ENCODE measurements at places on chromosomes 13 and 19.

DNA sequence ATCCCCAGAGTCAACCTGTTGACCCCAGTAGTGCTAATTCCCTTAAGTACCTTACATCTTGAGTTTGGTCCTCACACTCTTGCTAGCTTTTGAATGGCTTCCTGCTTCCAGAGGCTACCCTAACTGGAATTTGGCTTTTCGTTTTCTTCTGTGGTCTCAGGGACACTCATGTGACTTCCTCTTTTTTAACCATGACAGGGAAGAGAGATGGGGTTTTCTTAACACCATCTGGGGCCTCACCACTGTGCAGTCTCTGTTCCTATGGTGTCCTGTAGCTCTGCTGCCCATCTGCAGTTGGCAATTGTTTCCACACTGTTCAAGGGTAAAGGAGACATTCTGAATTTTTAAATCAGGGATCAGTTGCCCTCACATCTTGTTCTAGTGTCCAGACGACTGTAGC is 66.7 kb downstream of the SLC10A2 start:
- H3K4me3 ChIP-seq = no peak overlapping the region
- H3K4me1 ChIP-seq = no peaks in the 10 kb centered on the region
- H3K27me3 ChIP-seq = no peaks in the 10 kb centered on the region

DNA sequence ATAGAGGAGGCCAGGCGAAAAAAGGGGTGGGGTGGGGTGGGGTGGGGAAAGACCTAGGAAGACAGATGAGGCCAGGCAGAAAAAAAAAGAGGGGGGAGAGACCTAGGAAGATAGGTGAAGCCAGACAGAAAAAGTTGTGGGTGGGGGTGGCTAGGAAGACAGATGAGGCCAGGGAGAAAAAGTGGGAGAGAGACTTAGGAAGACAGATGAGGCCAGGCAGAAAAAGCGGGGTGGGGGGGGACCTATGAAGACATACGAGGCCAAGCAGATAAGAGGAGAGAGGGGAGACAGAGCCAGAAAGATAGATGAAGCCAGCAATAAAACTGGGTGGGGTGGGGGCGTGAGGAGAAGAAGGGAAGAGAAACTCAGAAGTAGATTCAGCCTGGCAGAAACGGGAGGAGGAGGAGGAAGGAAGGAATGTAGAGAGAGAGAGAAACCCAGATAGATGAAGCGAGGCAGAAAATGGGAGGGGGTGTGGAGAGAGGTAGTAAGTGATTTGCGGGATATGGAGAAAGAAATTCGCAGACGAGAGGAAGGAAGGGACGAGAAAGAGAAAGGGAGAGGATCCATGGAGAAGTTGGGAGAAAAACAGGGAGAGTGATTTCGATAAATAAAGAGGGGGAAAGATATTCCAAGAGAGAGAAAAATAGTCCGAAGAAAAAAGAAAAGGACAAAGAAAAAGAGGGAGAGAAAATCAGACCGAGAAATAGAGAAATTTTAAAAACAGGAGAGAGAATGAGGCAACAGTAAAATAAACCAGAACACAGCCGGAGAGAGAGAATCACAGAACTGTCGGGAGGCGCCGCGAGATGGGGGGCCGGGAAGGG is 12.2 kb upstream of the CACNG6 start:
- no peaks in the 10 kb centered on the region for H3K36me3 ChIP-seq
- H3K4me3 ChIP-seq = no peak overlapping the region
- peaks cover 12% of the 10 kb centered on the region for H3K27me3 ChIP-seq
- H3K27ac ChIP-seq = no peak overlapping the region

GRCh38 chr19:924553-925086 is 1.2 kb upstream of the ARID3A start:
- DNase-seq = no peak
- peak overlapping the region; percentile 87 for H3K4me3 ChIP-seq
- H3K36me3 ChIP-seq = no peaks in the 10 kb centered on the region
- peaks cover 4% of the 10 kb centered on the region for H3K27me3 ChIP-seq
- H3K27ac ChIP-seq = no peak overlapping the region
- peaks cover 3% of the 10 kb centered on the region for H3K4me1 ChIP-seq

GRCh38 chr19:13155472-13156359 is 5.5 kb downstream of the IER2 start:
- no peaks in the 10 kb centered on the region for H3K36me3 ChIP-seq
- peaks cover 6% of the 10 kb centered on the region for H3K4me1 ChIP-seq
- peak; percentile 37 for DNase-seq

DNA sequence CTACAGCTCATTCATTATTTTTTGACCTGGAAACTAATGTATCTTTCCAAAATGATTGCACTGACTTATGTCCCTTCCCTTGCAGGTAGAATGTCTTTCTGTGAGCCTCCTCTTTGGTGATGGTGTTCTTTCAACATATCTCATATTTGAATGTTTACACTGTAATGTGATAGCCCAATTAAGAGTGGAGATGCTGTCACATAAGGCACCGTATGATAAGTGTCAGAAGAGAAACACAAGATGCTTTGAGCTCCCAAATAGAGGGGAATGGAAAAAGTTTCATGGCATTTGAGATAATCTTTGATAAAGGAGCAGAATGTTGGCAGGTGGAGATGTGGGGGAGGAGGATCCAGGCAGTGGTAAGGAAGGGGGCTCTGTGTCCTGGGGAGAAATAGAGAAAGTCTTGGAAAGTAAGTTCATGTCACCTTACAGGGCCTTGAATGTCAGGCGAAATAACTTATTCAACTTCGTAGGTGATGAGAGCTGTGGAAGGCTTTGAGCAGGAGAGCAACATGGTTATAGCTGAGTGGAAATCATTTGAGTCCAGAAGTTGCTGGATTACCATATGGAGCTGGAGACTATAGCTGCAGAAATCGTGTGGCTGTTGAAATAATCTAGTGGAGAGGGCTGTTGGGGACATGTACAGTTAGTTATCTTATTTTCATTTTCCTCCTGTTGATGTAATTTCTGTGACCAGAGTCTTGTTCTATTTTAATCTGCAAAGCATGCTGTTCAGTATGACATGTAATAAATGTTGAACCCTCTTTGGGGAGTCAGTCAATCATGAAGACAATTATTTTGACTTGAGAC is 10.3 kb upstream of the RNF113B start:
- DNase-seq = no peak
- no peaks in the 10 kb centered on the region for H3K4me1 ChIP-seq
- H3K4me3 ChIP-seq = no peak overlapping the region
- H3K27ac ChIP-seq = peak overlapping the region; percentile 9

GRCh38 chr19:52778811-52779210 is 7.8 kb downstream of the ZNF600 start:
- no peak overlapping the region for H3K27ac ChIP-seq
- H3K36me3 ChIP-seq = no peaks in the 10 kb centered on the region
- no peak for DNase-seq

DNA sequence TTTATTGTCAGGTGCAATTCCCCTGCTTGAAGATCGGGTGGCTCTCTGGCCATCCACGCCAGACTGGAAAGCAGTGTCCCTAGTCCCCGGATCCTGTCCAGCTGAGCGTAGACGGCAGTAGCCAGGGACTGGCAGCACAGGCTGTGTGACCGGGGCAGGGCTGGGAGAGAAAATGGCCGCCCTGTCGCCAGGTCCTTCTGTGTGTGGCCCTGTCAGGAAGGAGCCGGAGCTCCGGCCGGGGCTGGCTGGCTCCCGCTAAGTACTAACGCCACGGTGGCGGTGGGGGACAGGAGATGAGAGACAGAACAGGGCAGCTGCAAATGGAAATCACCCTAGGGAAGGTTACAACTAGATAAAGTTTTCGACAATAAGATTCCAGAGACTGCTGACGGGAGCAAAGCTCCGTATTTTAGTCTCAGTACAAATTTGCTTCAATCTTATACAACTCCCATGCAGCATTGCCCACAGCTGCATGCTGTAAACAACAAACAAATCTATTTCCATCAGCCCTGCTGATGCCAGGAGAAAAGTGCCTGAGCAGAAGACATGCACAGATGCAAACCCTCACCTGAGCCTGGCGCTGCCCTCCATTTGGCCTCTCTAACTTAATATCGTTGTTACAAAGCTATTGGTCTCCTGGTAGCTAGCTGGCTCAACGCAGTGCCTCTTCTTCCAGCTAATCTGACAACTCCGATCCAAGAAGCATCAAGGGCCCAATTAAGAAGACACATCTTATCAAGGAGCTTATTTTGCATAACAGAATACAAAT is 253.0 kb downstream of the TSHZ3 start:
- no peak for DNase-seq
- H3K4me1 ChIP-seq = no peaks in the 10 kb centered on the region
- H3K4me3 ChIP-seq = no peak overlapping the region
- no peaks in the 10 kb centered on the region for H3K36me3 ChIP-seq

DNA sequence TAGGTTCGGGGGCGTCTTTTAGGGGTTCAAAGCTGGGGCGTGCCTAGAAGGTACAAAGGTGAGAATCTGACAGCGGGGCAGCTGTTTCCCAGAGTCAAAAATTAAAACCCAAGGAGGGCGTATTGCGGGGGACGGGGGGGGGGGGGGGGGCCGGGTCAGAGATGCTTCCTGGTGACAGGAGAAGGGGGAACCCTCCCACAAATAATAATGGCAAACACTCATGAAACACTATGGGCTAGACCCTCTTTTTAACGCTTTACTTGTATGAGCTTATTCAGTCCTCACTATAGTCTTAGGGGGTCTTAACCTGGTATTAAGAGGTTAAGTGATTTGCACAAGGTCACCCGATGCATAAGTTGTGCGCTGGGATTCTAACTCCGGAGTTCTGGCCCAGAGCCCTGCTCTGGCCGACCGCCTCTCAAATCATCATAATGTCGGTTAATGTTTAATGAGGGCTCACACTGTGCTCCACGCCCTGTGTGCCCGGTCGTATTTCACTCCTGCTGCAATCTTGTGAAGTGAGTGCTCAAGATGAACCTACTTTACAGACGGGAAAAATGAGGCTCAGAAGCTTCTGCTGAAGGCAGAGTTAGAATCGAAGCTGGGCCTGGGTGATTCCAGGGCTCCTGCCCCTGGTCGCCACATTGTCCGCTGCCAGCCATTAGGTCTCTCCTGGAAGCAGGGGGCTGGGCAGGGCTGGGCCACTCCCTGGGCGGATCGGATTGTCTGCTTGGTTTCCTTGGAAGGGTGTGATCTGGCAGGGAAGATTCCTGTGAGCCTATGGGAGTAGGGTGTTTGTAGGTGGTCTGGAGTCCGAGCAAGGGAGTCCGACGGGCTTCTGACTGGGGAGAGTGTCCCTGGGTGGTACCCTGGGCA is 964 bp downstream of the PAK4 start:
- DNase-seq = peak; percentile 72
- H3K36me3 ChIP-seq = no peaks in the 10 kb centered on the region
- peaks cover 43% of the 10 kb centered on the region for H3K4me1 ChIP-seq
- peak overlapping the region; percentile 85 for H3K4me3 ChIP-seq
- no peaks in the 10 kb centered on the region for H3K27me3 ChIP-seq
- peak overlapping the region; percentile 93 for H3K27ac ChIP-seq

- H3K27me3 ChIP-seq = no peaks in the 10 kb centered on the region
- no peaks in the 10 kb centered on the region for H3K36me3 ChIP-seq
- H3K4me1 ChIP-seq = no peaks in the 10 kb centered on the region
- no peak for DNase-seq
- H3K4me3 ChIP-seq = no peak overlapping the region
Observed at GRCh38 chr19:48194041-48194843, 23.8 kb downstream of the ZSWIM9 start.

GRCh38 chr13:31020996-31021395 is 88.5 kb downstream of the TEX26 start:
- H3K27me3 ChIP-seq = no peaks in the 10 kb centered on the region
- no peak overlapping the region for H3K27ac ChIP-seq
- no peaks in the 10 kb centered on the region for H3K4me1 ChIP-seq
- DNase-seq = no peak
- H3K4me3 ChIP-seq = no peak overlapping the region

DNA sequence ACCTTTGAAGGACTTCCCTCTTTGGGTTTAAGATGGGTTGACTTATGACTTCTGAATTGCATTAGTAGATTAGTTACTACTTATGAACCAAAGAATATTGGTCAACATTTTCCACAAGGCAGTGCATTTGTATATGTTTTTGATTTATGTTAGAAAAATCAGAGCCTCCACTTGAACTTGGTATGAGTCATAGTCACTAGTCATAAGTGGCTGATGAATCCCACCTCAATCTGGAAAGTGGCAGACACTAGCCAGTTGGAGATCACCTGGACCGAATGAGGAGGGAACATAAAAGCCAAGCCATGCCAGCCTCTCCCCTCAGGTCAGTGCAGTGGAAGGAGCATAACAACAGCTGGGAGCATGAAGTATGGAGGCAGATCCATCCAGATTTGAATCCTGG is 39.3 kb upstream of the SPART start:
- DNase-seq = no peak
- H3K27me3 ChIP-seq = no peaks in the 10 kb centered on the region
- H3K4me1 ChIP-seq = no peaks in the 10 kb centered on the region
- no peak overlapping the region for H3K27ac ChIP-seq

GRCh38 chr19:53553156-53553555 is 15.2 kb downstream of the ZNF331 start:
- H3K4me1 ChIP-seq = no peaks in the 10 kb centered on the region
- DNase-seq = no peak
- no peak overlapping the region for H3K27ac ChIP-seq
- no peak overlapping the region for H3K4me3 ChIP-seq

DNA sequence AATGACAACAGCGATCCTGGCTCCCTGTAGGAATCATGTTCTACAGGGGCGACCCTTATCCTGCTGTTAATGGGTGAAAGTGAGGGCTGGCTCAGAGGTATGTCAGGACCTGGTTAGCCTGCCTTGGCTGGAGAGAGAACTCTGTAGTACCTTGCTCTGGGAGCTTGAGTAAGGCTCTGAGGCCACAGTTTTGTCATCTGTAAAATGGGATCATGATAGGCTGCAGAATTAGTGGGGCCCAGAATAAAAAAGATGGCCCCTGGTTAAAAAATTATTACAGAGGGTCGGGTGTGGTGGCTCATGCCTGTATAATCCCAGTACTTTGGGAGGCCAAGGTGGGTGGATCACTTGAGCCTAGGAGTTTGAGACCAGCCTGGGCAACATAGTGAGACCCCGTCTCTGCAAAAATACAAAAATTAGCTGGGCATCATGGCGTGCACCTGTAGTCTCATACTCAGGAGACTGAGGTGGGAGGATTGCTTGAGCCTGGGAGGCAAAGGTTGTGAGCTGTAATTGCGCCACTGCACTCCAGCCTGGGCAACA is 10.5 kb upstream of the SAMD1 start:
- no peaks in the 10 kb centered on the region for H3K4me1 ChIP-seq
- no peak for DNase-seq
- H3K27ac ChIP-seq = no peak overlapping the region
- no peaks in the 10 kb centered on the region for H3K36me3 ChIP-seq

DNA sequence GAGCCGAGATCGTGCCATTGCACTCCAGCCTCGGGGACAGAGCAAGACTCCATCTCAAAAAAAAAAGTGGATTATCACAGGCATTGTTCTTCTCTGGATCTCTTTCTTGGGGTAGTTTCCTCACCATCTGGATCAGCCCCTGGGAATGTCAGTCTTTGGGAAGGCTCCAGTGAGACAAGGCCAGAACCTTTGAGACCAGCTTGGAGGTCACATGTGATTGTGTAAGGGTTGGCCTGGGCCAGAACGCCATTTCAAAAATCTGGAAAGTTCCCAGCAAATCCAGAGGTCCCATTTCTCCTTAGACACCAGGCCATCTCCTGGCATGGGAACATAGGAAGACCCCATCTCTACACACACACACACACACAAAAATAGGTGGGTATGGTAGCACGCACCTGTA is 14.2 kb upstream of the ANGPTL8 start:
- no peak overlapping the region for H3K27ac ChIP-seq
- H3K4me3 ChIP-seq = no peak overlapping the region
- peaks cover 9% of the 10 kb centered on the region for H3K36me3 ChIP-seq
- DNase-seq = no peak

Data from prostate gland (tissue), 2 donors.